T-helper 22 cell (primary cell): ENCODE measurements at places on chromosomes 2 and 18.

DNA sequence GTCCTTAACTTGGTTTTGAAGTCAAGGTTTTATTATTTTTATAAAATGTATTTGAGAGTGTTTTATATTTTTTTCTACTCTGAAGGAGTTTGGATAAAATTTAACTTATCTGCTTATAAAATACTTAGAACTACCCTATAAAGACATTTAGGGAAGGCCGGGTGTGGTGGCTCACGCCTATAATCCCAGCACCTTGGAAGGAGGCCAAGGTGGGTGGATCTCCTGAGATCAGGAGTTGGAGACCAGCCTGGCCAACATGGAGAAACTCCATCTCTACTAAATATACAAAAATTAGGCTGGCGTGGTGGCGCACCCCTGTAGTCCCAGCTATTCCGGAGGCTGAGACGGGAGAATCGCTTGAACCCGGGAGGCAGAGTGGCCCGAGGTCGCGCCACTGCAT, 486.4 kb downstream of the DSC3 start:
- no peak for DNase-seq

GRCh38 chr2:173858291-173858731, 106.9 kb downstream of the SP3 start:
- no peak for DNase-seq

DNA sequence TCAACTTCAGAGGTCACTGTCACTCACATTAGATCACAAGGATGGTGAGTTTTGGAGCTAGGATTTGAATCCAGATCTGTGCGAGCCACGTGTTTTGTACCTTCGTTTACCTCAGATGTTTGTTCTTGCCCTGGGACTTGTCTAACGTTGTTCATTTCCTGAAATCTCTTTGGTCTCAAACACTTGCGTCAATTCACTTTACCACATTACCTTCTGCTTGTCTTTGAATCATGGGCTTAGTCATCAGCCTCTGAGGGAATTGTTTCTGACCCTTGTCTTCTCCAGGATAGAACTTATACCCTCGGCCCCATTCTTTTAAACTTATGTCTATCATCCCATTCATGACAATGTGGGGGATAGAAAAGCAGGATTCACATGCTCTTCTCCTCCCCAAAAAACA, 282.7 kb downstream of the DCDC2C start:
- DNase-seq, result no peak

- DNase-seq, result no peak
Measured at GRCh38 chr2:124970030-124970429, 944.9 kb downstream of the CNTNAP5 start.

DNA sequence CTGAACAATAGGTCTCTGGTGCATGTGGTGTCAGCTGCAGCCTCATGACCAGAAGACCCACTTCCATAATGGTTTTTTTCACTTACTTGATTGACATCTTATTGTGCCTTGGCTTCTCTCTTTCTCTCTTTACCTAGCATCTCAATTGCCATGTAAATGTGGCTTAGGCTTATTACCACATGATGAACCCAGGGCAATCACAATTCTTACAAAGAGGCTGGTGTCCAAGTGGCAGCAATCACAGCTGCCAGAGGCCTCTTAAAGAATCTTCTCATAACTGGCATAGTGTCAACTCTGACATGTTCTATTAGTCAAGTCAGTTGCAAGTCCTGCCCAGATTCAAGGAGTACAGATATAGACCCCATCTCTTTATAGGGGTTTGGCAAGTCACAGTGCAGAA, 1224.8 kb downstream of the SUCLG1 start:
- no peak for DNase-seq

DNA sequence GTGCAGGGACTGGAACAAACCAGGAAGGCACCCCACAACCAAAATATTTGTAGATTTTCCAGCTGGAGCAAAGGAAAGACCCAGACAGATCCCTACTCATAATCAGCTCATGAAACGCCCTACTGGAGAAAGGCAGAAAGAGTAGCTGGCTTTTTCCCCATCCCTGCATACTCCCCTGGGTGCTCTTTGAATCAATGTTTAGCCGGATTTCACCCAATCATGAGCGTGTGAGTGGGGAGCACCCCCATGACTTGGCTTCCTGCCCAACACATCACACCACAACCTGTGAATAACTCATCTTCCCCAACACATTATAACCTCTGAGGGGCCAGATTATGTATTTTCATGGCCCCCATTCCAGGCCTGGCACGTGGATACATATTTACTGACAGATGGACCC, 35.1 kb upstream of the SLC14A1 start:
- DNase-seq, result peak; percentile 37
